ENCODE measurements at places on chromosomes 3 and 15.

DNA sequence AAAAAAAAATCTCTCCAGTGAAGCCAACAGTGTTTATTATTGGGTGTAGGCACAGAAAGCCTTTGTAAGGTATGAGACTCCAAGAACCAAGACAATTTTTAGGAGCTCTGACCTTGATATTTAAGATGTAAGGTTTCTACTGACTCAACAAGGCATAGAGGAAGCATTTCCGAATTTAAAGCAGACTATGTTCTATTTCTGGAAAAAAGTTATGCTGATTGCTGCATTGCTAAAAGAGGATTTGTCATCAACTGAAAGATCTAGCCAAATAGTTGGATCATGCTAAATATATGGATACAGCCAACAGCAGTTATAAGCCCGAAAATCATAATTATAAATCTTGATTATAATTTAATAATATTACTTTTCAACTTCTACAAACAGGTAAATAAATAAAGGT lies 53.3 kb upstream of the MELTF start:
- no peak for DNase-seq

DNA sequence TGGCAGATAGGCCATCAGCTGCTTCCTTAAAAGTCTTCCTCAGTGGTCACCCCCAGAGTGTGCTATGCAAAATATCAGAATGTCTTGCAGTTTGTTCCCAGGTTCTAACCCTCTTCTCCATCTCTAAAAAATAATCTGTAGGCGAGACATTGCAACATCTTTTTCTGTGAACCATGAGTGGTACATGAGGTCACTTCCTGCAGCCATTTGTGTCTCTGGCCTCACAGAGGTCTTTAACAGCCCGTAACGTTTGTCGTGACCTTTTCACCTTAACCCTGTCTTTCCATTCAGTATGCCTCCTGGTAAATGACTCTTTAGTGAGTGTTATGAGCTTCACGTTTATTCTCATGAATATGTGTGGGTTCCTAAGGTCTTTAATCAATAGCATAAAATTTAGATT lies 145.4 kb downstream of the KLHL25 start:
- no peak for DNase-seq

DNA sequence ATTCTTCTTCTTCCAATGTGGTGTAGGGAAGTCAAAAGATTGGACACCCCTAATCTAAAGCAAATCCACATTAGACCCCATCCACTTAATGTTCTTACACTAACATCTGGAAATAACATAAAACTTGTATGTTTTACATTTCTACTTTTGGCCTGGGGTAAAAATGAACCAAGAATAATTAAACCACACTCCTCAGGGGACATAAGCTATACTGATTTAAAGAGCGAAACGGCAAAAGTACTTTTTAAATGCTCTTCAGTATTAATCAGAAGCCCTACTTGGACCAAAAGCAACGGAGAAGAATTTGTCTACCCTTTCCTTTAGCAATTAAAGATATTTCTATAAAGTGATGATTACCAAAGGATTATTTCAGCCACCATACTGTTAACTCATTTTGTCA lies 123.9 kb downstream of the TMCC1 start:
- no peak for DNase-seq

DNA sequence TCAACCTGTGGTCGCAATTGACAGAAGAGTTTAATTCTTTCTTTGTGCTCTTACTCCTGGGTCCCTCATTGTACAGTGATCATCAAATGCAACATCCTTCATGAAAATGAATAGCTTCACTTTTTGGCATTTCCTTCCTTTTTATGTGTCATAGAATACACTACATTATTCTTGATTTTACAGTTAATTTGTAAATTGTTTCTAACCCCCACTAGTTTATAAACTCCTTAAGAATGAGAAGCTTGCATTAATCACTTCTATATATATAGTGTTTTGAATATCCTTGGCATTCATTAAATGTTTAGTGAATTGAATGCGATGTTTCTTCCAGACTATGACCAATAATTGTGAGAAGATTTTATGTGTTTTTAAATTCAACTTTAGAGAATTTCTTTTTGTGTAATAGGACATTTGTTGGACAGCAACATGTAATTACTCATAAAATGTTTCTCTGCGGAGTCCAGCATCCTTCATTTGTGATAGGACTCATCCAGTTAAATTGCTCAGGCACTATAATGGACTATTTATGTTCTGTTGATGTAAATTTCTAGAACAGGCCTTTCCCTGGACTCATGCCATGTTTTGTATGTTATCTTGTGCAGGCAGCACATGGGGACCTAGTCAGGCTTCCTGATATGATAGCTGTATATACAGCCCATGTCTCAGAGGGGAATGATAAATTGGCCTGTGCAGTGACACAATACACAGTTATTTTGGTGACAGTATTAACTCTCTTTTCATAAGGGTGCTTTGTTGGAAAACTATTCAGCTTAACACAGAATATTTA lies 51.3 kb downstream of the MBNL1 start:
- DNase-seq, result no peak

- no peak for DNase-seq
Measured at GRCh38 chr3:104176706-104177105, 1190.0 kb upstream of the ALCAM start.

GRCh38 chr3:196642434-196642833 lies 2.9 kb downstream of the NRROS start:
- no peak for DNase-seq

- DNase-seq, result no peak
Measured at GRCh38 chr3:151795276-151795675, 18.6 kb upstream of the AADAC start.

DNA sequence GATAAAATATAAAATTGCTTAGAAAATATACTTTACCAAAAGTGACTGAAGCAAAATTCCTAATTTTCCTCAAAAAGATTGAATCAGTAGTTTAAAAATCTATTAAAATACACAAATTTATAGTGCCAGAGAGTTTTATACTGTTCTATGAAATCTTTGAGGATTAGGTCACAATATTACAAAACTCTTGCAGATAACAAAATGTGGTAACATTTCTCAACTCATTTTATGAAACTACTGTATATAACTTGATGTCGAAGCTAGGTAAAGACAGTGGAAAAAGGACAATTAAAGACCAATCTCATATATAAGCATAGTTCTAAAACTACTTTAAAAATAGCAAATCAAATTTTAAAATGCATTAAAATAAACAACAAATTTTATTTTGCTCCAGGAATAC lies 15.9 kb downstream of the VEPH1 start:
- DNase-seq, result no peak

DNA sequence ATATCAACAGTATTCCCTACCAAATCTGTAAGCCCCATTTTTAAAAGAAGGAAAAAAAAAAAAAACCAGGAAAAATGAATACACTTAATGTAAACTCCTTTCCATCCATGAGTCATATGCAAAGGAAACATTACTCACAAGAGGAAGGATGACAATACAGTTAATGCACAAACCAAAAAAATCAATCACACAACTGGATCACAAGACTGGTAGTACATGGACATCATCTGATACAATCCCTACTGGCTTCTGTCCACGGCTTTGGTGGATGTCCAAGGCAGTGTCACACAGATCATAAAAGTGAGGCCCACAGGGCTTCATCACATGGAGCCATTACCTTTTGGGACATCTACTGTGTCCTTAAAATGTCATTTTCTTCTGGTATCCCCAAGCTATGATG lies 44.0 kb downstream of the SUCLG2 start:
- no peak for DNase-seq

- no peak for DNase-seq
Measured at GRCh38 chr15:100438570-100438969, 90.2 kb downstream of the CERS3 start.

DNA sequence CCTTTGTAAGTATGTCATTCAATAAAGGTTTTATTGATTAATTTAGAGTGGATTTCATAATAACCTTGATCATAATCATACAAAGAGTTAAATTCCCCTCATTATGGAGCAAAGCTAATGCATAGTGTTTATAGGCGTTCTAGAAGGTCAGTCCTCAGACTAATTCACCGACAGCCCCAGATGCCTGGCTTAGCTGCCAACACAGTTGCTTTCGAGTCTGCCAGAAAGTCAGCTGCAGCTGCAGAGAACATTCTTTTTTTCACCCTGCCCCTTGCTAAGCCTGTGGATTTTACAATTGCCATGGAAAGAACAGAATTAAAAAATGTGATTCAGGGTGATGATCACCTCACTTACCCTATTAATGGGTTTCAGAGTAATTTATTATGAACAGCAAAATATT lies 21.2 kb downstream of the CADM2 start:
- DNase-seq, result no peak

DNA sequence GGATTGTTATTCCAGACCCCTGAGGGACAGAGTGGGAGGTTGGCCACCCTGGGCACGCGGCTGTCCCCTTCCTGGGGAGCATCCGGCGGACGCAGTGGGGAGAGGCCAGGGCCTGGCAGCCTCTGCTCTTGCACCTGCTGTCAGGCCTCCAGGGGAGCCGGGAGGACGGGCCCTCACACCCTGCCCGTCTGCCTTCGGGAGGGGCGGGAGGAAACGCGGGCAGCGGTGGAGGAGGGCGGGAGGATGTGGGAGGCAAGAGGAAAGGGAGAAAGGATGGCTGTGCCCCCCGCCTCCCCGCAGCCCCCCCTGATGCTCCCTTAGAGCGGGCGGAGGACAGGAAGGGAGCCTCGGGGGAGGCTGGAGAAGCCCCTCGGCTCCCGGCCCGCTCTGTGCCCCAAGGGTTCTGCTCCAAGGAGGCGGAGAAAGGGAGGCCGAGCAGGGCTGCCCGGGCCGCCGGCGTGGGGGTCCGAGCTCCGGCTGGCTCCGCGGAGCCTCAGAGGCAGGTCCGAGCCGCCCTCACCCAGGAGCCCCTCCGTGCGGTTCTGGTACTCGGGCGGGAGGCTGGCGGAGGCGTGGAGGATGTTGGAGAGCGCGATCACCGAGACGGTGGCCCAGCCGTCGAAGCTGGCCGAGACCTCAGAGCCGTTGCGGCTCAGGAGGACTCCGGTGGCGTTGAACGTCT lies 40.9 kb downstream of the MUC20 start:
- no peak for DNase-seq

DNA sequence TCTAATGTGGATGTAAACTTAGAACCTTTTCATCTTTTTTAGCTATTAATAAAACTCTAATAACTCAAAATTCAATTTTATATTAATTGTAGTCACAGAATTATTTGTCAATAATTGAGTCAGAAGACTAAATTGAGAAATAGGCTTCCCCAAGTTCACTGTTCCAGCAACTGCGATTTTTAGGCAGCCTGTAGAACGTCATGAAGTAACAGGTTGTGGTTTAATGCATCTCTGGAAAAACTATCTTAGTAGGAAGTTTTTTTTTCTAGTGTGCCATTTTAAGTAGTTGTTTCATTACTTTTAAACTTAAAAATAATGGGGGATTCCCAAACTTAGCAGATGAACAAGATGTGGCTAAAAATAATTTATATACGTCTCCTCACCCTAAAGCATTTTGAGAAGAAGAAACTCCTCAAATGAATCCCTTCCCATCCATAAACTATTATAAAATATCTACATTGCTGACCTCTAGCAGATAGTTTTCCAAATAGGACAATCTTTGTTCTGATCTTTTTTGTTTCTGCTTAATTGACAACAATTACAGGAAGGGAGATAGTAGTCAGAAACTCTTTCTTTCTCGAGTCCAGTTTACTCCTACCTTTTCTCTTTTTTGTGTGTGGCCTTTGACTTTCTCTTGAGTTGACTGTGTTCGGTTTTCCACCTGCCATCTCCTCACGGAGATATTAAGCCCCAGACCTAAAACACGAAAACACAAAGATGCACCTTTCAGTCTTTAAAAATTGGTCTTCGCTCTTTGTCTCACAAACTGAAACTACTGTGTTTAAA lies 43.1 kb downstream of the LRCH3 start:
- no peak for DNase-seq

- DNase-seq, result no peak
Measured at GRCh38 chr3:110021659-110022058, 684.3 kb upstream of the DPPA4 start.

DNA sequence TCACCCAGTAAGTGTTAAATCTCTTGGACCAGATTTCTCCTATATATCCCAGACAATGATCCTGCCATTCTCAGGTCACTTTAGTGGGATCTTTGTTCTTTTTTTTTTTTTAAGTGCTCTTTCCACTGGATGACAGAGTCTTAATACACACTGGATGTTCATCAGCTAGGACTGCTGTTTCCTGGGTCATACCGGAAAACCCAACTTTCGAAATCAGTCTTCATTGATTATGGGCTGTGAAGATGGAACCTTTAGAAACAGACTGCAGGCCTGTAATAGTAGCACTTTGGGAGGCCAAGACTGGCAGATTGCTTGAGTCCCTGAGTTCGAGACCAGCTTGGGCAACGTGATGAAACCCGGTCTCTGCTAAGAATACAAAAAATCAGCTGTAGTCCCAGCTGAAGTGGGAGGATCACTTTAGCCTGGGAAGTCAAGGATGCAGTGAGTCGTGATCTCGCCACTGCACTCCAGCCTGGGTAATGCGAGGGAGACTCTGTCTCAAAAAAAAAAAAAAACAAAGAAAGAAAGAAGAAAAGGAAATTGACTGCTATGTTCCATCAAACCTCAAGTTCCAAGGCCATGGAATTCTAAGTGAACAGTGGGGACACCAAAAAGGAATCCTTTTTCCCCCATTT lies 2.3 kb downstream of the EOGT start:
- DNase-seq, result no peak

DNA sequence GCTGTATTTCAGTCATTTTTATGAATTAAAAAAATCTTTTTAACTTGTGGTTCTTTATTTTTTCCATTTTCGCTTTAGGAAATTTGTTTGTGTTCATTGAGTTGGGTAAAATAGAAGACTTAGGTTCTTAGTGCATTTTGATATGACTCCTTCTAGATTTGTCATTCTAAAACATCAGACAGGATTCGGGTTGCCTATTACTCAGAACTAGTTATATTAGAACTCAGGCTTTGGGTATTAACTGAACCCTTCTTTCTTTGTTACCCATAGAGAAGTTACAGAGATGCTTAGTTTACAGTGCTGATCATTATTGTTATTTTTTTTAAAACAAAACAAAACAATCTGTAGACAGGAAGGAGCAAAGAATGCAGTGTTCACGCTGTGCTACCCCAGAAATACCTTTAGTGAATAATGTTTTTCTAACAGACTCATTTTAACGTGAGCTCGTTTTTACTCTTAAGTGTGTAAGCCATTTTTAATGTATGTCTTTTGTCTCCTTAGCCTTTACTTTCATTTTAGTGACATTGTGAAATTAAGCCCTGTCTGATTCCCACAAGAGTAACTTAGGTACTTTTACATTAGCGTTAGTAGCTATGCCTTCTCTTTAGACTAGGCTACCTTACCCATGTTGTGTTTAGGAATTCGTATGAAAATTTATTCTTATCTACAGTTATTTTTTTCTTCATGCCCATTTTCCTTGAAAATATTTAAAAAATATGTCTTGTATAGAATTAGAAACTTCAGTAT lies 53.4 kb downstream of the CMC1 start:
- no peak for DNase-seq
